CD4-positive, alpha-beta T cell treated with Interleukin-17A for 1 hour (primary cell): ENCODE measurements at places on chromosomes 5 and 9.

DNA sequence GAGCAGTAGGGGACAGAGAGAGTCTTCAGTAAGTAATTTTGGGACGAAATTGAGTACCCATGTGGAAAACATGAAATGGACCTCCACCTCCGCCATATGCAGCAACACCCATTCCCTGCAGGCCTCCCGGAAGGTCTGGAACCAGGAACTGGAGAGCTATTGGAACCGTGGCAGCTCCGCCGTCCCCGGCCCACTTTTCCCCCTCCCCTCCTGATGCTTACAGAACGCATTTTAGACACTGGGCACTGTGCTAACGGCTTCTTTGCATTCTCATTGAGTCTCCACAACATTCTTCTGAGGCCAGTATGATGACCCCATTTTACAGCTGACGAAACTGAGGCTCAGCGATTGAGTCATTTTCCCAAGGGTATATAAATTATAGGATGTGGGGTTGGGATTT is 20.4 kb upstream of the ZBTB43 start:
- no peak for DNase-seq

DNA sequence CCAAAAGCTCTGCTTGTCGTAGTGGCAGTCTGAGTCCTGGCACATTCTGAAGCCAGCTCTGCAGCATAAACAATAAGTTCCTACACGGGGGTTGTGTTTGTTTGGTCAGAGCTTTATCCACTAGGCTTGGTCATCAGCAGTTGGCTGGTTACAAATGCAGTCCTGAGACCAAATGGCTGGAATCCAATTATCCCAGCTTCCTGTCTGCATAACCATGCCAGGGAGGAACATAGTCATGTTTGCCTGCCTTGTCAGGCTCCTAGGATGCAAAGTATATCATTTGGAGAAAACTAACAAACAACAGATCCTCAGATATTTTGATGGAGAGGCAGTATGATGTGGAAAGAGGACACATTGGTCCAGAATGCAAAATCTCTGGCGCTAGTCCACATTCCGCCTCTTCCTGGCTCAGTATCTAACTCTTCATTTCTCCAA is 85.8 kb downstream of the FBXO38 start:
- DNase-seq, result no peak

GRCh38 chr5:53023969-53024368 is 34.8 kb downstream of the ITGA2 start:
- no peak for DNase-seq

- DNase-seq, result no peak
These were observed 202.0 kb downstream of the FSTL4 start for GRCh38 chr5:133410335-133410828.

GRCh38 chr5:148687427-148687826 is 33.1 kb upstream of the HTR4 start:
- DNase-seq, result no peak

DNA sequence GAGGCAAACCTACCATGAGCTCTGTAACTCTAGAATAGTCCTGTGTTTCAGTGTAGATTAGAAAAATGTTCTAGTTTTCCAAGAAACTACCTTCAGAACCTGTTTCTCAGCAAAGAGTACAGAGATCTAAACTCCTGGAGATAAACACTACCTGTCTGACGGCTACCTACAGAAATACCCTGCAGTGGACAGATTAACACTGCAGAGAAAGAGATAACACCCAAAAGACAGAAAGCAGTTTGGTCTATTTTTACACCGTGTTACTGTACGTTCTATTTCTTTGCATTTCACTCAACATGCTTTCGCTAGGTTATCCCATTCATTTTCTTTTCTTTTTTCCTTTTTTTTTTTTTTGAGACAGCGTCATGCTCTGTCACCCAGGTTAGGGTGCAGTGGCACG is 11.6 kb downstream of the SCAI start:
- DNase-seq, result no peak

- no peak for DNase-seq
These were observed 1.2 kb downstream of the PRRT1B start for GRCh38 chr9:131546336-131547084.

DNA sequence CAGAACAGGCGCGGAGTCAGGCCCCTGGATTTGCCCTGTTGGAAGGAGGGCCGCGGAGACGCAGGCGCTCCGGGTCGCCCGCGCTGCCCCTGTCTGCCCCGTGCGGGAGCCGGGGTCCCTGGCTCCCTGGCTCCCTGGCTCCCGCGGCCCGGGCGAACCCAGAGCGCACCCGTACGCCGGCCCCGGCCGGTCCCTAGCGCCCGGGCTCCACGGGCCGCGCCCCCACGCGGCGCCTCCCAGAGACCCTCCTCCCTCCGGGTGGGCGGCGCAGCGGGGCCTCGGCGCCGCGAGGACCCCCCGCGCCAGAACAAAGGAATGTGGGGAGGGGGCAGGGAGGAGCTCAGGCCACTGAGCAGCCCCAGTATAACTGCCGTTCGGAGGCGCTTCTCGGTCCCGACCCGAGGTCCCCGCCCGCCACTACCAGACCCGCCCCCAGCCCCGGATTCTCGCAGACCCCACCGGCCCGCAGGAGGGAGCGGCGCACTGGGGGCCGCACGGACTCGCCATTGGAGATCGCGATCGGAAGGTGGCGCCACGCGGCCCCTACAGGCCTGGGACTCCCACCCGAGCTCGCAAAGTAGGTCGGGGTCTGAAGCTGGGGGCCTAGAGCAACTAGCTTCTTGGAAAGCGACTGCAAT is 2.4 kb downstream of the NFIL3 start:
- DNase-seq, result no peak

DNA sequence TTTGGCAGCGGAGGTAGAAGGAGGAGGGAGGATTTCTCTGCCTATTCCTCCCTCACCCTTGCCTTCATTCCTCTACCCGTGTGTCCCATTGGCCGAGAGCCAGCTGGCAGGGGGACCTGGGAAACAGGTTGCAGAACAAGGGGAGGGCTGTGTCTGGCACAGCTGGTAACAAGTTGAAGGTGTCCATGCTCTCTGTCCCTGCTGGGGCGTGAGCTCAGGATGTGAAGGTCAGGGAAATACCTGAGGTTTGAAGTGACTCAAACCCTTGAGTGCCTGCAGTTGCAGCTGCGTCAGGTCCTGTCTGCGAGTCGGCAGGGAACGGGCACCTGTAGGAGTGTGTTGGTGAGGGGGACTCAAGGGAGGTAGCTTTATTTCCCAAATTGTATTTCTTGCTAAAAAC is 16.2 kb downstream of the MIGA2 start:
- no peak for DNase-seq

DNA sequence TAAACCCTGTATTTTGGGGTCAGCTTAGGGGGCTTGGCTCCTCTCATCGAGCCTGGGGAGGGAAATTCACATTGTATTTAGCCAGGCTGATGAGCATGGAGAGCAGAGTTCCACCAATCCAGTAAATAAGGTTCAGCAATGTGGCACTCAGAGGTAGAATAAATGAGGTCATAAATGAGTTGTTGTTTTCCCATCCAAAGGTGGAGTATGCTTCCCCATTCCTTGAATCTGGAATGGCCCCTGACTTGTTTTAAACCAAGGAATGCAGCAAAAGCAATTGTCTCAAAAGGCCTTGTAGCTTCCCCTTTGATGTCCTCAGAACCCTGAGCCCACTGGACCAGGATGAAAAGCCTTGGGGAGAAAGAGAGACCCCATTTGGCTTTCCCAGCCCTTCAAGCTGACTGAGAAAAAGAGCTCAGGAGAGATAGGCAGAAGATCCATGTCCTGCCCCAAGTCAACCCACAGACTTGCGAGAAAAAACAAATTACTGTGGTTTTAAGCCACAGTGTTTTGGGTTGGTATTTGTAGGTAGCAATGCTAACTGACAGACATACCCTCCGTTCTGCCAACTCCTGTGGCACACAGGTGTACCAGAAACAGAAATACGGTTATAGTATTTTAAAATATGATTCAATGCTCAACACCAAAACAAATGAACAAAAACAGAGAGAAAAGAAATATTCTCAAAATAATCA is 566.0 kb upstream of the DMAC1 start:
- DNase-seq, result no peak

DNA sequence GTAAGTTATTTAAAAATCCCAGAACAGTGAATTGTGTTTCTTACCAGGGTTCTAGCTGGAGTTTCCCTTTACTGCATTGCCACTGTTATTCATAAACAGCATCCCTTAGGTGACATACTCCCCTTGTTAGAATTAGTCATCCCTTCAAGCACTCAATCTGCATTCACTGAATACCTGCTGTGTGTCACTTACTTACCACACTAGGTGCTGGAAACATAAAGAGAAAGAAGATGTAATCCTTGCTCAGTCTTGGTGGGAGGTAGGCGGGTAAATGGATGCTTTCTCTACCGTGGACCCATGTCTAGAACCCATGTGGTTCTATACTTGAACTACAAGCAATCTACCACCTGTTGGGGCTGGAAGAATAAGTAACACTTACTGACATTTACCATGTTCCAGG is 371.6 kb downstream of the KDM4C start:
- no peak for DNase-seq

- DNase-seq, result peak; percentile 25
These were observed 18.6 kb downstream of the MED10 start for GRCh38 chr5:6359555-6360322.

- no peak for DNase-seq
These were observed 1.5 kb upstream of the SLC23A1 start for GRCh38 chr5:139384591-139385051.

DNA sequence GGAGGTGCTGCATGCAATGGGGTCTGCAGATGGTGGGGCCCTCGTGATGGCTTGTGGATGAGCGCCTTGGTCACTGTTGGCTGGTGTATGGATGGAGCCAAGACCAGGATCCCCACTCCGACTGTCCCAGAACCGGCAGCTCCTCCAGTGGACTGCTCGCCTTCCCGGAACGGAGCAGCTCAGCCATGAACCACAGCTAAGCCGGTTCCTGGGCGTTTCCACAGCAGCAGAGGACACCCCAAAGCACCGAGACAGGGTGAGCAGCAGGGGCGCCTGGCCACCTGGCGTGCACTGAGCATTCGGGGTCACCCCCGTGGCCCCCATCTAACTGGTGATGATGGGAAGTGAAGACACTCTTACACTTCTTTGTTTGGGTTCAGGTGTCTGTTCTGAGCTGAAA is 26.1 kb downstream of the CCDC187 start:
- DNase-seq, result no peak

DNA sequence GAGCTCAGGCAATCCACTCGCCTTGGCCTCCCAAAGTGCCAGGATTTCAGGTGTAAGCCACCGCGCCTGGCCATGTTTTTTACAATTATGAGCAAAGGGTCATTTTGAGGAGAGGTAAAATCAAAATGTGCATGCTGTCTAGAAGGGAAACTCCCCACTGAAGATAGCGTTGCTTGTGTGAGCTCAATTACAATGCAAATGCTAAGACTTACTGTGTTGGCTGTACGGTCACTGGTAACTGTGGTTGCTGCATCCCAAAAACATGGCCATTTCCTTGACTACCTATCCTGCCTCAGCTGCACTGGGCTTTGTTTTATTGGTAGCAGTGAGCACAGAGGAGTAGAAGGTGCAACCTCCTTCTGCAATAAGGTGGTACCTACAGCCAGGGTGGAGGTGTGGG is 77.4 kb upstream of the SPATA31E1 start:
- no peak for DNase-seq

DNA sequence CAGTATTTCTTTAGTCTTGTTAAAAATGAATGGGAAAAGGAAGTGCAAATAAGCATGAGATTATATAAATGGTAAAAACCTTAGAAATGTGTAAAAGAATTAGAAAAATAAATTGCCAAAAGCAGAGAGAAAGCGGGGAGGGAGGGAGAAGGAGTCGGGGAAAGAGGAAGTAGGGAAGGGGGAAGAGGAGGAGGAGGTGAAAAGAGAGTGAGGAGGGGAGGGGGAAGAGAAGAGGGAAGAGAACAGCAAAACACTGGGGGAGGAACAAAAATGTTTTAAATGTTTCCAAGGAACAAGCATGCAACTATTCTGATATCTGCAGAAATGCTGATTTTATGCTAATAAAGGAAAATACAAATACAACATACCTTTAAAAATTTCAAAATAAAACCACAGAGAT is 317.5 kb downstream of the PIK3R1 start:
- no peak for DNase-seq

DNA sequence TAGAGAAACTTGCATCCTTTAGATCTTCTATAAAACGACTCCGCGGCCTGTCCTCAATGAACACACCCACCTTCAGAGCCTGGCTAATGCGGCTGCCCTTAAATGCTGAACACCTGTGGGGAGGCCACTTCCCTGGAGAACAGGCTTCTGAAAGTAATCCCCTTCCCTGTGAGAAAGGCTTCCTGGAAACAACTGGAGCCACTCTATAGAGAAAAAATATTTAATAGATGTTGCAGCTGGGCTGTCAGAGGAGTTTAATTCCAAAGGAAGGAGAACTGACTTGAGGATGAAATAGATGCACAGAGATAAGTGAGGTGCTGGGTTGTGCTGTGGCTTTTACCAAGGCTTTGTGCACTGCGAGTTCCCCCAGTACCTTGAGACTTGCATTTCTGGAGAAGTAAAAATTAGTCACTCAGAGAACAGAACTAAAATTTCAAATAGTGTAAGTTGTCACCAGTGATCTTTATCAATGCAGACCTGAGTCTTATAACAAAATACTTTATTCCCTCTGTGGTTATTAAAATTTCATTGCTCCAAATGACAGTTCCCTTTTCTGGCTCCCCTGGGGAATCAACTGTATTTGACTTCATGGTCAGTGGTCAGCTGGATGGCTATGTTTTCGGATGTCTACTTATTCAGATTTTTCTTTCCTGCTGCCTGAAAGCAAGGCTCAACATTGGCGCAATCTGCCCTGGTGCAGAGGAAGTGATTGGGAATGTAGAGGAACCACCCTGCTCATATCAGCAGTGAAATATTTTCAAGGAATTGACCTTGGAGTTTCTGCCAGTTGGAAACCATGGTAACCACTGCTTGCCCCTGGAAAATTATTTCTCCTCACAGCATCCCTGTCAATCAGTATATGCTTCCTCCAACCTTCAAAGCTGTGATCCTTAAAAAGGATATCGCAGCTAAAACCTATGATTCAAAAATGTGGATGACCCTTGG is 238.8 kb downstream of the SMARCA2 start:
- no peak for DNase-seq

DNA sequence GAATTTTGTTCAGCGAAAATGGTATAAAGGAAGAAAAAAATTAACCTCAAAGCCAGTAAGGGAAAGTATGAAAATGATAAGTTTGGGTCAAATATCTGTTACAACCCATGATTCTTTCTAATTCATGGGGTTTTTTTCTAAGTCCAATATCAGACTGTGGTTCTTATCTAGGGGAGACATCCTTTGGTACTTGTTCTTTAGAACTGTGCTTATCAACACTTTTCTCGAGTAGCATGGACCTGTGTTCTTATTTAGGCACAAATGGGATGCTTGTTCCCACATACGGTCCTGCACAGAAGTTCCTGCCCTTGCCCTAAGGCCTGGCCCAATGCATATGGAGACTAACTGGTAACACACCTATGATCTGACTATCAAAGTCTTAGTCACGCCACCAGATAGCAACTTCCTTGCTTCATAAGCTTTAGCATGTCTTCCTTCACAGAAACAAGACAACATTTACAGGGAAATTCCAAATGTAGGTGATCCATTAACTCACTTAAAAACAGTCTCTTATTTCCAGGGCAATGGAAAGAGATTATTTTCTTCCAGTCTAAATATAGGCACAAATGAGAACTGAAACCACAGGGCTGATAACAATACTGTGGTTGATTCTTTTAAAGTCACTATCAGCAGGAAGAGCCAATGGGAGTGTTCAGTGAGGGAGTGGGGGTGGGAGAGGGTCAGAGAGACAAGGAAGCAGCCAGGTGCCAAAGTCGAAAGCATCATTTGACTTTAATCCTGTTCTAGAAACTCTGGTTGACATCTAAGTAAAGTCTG is 268.8 kb upstream of the ANKRD55 start:
- peak; percentile 14 for DNase-seq
